ENCODE measurements at places on chromosomes 5 and 9.

- no peak for DNase-seq
These were observed 253.6 kb downstream of the TRIM32 start for GRCh38 chr9:116940614-116941215.

GRCh38 chr9:32579706-32580331 lies 6.9 kb upstream of the NDUFB6 start:
- peak; percentile 77 for DNase-seq

- DNase-seq = no peak
These were observed 44.9 kb downstream of the LHFPL2 start for GRCh38 chr5:78603636-78604175.

- peak; percentile 79 for DNase-seq
These were observed 982 bp downstream of the EPB41L4A start for GRCh38 chr5:112417931-112418658.

DNA sequence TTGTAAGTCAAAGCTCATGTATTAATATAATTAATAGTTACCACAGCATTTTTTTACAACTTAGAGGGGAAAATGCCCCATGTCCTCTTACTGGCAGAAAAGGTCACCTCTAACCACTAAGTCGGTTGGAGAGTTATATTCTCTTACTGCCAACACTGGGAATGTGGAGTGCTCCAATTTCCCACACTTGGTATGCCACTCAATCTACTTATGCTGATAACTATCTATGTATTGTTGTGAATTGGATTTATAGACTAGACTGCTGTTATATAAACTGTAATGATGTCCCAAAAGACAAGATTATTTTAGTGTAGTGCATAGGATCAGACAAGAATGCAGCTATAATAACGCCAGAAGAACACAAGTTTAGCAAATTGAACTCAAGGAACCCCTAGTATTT lies 2385.2 kb upstream of the C9orf72 start:
- no peak for DNase-seq

DNA sequence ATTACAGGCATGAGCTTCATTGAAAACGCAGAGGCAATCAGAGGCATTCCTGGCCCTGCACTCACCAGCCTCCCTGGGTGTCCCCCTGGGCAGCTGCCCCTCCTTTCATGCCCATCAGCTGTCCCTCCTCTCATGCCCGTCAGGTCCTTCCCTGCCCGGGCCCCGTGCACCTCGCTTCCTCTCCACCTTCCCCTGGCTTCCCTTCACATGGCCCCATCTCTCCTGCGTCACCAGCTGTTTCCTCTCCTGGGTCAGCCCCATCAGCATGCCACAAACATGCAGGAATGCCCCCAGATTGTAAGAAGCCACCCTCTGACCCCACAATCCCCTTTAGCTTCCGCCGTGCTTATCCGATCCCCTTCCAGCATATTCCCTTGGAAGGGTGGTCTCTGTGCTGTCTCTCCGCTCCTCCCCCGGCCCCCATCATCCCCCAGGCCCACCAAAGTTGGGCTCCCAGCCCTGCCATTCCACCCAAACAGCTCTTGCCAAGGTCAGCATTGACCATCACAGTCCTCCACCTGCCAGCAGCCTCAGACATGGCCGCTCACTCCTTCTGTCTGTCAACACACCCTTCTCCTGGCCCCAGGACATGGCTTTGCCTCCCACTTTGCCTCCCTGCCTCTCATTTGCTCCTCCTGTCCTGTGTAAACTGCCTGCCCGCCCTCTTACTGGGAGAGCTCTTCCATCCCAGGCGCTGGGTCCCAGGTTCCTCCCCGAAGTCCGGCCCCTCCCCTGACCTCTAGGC lies 98.6 kb upstream of the IER5L start:
- DNase-seq = no peak

Data from CD4-positive, CD25-positive, alpha-beta regulatory T cell (primary cell).